NCI-H2227 treated with DMSO at 0.1 percent for 48 hours (cell line): ENCODE measurements at places on chromosomes 12 and 14.

DNA sequence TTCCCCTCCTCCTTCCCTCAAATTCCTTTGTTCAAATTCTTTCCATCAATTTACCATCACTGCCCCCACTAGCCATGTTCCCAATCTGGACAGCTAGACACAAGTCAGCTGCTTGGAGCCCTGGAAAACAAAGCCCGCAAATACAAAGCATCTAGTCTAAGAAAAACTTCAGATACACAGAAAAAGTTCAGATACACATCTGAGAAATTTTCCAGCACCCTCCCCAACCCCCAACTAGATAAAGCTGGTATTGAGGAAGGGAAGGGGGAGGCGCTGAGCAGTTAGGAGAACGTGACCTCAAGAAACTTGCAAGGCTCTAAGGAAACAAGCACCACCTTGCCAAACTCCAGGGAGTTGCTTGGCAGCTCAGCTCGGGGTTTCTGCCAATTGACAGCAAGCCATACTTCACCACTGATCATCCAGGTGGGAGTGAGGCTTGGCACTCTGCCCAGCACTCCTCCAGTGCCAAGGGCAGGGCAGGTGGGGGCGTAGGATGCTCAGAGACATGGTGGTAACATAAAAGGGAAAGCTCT, 5.1 kb upstream of the CNIH1 start:
- DNase-seq, result no peak

DNA sequence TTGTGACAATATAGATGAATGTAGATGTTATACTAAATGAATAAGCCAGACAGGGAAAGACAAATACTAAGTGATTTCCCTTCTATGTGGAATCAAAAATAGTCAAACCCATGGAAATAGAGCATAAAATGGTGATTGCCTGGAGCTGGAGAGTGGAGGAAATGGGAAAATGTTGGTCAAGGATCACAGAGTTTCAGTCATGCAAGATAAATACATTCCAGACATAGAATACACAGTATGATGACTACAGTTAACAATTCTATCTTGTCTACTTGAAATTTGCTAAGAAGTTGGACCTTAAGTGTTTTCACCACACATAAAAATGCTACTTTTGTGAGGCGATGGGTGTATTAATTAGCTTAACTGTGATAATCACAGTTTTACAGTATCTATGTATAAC, 1182.7 kb downstream of the AACS start:
- no peak for DNase-seq

GRCh38 chr12:57242691-57243454, 8.1 kb downstream of the STAC3 start:
- DNase-seq, result peak; percentile 29

DNA sequence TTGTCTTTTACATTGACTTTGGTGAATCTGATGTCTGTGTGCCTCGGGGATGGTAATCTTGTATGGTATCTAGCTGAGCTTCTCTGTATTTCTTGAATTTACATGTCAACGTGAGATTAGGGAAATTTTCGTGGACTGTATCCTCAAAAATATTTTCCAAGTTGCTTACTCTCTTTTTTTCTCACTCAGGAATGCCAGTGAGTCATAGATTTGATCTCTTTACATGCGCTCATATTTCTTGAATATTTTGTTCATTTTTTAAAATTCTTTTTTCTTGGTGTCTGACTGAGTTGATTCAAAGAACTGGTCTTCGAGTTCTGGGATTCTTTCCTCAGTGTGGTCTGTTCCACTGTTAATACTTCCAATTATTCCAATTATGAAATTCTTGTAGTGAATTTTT, 207.7 kb downstream of the RAD51B start:
- DNase-seq, result no peak

DNA sequence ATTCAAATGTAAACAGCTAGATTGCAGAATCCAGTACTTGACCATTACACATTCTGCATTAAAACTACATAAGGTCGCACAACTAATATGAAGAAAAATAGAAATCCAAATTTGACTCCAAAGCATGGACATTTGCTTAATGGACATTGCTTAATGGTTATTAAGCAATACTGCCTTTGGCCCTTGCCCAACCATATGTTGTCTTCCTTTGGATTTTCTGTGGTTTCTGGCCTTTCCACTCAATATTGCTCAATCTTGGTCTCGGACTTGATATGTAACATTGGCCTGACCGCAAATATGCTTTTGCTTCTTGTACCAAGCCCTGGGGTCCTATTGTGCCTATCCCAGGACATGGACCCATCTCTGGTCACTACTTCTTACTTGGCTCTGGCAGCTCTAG, 67.2 kb downstream of the PTPRR start:
- no peak for DNase-seq

DNA sequence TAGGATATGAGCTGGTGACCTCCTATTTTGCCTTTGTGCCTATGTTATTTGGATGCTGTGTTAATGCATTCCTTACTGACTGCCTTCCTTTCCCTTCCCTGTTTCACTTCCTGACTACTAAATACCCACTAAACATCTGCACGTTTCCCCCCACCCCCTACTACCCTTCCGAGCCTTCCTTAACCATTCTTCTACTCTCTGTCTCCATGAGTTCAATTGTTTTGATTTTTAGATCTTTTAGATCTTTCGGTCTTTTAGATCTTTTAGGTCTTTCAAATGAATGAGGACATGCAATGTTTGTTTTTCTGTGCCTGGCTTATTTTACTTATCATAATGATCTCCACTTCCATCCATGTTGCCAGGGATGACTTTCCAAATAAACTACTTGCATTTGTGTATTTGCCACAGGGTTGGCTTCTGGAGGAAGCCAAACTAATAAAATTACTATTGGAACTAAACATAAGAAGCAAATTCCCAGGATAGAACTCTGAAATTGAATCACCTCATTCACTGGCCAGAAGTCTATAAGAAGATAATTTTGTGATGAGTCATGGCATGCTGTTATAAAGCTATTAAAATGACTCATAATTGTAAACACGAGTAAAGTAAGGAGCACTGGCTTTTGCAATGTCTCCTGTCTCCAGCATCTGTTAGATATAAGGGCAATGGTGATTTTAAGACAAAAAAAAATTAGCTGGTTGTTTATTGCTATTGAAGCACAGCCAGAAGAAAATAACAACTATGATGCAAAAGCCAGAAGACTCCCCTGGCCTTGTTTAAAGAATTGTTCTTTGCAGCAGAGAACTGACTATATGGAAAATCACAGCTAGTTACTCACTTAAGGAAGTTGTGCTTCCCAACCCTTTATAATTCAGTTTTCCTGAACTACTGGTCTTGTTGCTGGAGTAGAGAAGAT, 586.3 kb downstream of the LRFN5 start:
- DNase-seq, result no peak

- no peak for DNase-seq
Measured at GRCh38 chr14:104217486-104218360, 79.3 kb downstream of the KIF26A start.

DNA sequence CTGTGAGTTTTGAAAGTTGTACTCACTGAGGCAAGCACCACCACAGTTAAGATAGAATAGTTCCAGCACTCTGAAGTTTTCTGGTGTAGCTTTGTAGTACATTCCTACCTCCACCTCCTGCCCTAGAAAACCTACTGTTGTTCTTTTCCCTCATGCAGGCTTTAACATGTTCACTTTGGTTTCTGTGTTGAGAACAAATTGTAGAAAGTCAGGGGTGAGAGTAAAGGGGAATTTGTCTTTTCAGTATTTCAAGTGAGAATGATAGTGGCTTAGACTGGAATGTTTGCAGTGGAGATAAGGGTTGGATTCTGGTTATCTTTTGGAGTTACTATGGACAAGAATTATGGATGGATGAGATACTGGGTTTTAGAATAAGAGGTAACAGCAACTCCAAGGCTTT, 67.2 kb downstream of the AEBP2 start:
- no peak for DNase-seq

GRCh38 chr12:2627835-2628191, 167.0 kb upstream of the FKBP4 start:
- no peak for DNase-seq

DNA sequence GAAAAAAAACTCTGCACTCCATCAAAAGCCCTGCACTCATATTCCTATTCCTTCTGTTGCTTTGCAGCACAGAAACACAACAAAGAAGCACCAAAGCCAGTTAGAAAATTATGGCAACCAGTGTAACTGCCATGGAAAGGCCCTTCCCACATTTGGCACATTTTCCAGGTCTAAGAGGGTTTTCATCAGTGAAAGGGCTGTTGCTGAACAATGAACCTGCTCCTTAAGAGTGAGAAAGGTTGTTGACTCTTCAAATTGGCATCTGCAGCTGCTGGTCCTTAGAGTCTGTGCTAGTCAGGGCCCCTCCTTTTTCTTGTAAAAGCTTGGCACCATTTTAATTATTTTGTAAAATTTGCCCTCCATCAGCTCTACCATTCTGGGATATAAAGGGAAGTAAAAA, 378.7 kb upstream of the KITLG start:
- peak; percentile 81 for DNase-seq

DNA sequence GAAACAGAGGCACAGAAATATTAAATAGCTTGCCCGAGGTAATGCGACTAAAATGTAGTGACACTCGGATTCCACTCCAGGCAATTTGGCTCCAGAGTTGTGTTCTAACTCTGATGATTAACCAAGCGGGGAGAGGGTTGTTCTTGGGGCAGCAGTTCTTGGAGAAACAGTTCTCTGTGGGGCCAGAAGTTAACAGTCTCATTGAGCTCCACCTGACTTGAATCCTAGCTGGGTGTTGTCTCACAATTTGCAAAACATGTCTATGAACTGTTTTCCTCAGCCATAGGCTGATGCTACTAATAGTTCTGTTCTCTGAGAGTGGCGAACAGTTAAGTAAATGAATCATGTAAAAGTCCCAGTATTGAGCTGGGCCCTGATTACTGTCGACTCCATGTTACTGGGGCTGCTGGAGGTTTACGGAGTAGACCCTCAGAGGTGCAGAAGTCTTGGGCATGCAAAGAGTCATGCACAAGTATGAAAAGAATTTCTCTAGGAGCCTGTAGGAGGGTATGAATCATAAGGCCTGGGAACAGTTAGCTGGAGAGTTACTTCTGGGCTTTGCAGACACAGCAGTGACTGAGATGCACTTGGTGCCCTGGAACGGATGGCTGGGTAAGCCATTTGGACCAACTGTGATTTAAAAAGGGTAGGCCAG, 15.4 kb upstream of the NIN start:
- DNase-seq, result no peak

GRCh38 chr12:22333713-22334409, 646 bp downstream of the ST8SIA1 start:
- no peak for DNase-seq

DNA sequence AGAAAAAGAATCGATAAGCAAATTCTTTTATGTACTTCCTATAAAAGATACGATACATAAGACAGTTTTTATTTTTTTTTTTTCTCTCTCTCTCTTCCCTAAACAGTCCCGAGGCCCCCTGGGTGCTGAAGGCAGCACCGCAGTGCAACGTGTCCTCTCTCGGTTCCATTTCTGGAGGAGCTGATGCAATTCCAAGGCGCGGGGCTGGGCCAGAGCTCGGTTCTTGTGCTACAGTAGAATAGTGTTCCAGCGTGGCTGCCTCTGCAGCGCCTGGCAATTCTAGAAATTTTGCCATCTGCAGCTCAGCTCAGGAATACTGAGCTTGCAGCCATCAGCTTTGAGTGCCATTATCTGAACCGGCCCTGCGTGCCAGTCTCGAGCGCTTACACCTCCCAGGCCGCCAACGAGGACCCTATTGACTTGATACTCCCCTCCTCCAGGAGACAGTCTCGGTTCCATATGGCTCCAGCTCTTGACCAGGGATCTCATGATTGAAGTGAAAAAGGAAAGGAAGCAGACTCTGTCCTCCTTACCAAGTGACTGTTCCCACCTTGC, 630 bp downstream of the ALDH1L2 start:
- peak; percentile 60 for DNase-seq

GRCh38 chr12:105522166-105522825, 191.8 kb downstream of the C12orf75 start:
- no peak for DNase-seq

DNA sequence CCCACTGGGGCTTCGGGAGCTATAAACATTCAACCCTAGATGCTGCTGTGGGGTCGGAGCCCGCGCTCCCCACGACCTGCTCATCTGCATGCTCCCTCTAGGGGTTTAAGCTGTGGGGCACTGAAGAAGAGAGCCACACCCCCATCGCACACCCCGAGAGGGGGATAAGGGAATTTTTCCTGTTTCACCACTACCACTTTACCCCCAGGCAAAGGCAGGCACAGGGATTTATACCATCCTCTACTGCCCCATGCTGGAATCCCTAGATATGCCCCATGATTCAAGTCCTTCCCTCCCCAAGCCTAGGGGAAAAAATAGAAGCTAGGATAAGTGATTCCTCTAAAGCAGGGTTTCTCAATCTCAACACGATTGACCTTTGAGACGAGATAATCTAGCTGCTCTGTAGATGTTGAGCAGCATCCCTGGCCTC, 59.9 kb upstream of the CCDC60 start:
- DNase-seq, result no peak

DNA sequence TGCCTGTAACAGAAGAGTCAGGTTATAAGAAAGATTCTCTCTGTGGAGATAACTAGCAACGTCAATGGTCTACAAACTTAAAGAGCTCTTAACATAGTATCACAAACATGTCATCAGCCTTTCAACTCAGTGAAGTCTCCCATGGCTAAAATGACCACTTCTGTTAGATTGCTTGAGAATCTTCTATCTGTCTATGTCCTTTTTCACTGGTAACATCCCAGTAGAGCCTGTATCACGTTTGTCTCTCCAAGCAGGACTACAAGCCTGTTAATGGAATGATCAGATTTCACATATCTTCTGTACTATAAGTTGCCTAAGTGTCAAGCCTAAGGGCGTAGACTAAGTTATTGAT, 50.7 kb downstream of the SLC2A13 start:
- DNase-seq, result peak; percentile 58

DNA sequence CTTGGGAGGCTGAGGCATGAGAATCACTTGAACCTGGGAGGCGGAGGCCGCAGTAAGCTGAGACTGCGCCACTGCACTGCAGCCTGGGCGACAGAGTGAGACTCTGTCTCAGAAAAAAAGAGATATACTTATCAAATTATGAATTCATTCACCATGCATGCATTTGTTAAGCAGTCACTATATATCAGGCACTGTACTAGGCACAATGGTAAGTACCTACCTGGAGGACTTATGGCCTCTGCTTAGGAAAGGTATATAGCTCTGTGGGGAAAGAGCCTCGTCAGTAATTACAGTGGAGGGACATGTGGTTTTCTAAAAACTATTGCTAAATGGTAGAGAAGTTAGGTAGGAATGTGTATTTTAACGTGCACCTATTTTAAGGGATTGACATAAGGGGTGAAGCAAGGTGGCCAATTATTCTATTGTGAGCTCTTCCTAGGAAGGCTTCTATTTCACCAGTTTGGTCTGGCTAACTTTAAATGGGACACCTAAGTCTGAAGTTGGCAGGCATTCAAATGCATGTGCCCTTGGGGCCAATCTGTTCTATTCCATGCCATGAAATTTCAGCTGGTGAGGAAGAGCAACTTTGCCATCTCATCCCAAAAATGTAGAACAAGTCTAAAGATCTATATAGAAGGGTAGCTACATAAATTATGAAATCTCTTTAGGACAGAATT, 15.0 kb downstream of the TCP11L2 start:
- no peak for DNase-seq

DNA sequence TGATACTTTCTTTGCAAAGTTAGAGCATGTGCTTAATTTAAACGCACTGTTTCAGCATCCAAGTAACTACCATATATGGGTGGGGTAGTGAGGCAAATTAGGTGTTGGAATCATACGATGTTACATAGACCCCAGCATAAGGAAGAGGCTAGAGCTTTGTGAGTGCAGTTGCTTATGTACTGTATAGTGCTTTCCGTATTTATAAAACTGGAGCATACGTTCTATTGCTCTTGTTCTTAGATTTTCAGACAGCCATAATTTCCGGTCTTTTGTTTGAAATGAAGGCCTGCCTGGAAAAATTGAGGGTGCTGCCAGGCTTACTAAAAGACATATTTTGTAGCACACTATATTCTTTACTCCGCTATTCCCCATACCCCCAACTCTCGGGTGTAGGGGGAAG, 335.7 kb downstream of the FOXG1 start:
- peak; percentile 47 for DNase-seq
